Naive thymus-derived CD8-positive, alpha-beta T cell (primary cell): ENCODE measurements at places on chromosomes 1 and 21.

GRCh38 chr1:85374160-85374559 lies 90.8 kb downstream of the DDAH1 start:
- no peak for DNase-seq

GRCh38 chr1:116738673-116739370 lies 15.4 kb upstream of the CD2 start:
- peak; percentile 66 for DNase-seq

- DNase-seq, result no peak
These were observed 448.0 kb downstream of the KCNT2 start for GRCh38 chr1:196160066-196160795.

DNA sequence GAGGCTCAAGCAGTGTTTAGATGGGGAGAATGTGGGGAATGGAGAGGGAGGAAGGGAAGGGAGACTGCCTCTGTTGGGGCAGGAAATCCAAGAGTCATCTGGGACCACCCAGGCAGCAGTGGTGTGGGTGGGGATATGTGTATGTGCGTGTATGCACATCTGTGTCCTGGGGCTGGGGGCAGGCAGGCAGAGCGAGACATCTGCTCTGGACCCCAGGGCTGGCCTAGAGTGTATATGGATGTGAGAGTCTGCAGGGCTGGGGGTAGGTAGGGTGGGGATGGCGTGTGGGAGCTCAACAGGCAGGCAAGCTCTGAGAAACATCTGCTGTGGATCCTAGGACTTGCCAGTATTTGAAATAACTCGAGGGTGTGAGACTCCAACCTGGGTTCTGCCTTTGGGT lies 3.5 kb downstream of the PTCH2 start:
- DNase-seq, result no peak

- no peak for DNase-seq
These were observed 38.3 kb downstream of the SNAP47 start for GRCh38 chr1:227773558-227773957.

DNA sequence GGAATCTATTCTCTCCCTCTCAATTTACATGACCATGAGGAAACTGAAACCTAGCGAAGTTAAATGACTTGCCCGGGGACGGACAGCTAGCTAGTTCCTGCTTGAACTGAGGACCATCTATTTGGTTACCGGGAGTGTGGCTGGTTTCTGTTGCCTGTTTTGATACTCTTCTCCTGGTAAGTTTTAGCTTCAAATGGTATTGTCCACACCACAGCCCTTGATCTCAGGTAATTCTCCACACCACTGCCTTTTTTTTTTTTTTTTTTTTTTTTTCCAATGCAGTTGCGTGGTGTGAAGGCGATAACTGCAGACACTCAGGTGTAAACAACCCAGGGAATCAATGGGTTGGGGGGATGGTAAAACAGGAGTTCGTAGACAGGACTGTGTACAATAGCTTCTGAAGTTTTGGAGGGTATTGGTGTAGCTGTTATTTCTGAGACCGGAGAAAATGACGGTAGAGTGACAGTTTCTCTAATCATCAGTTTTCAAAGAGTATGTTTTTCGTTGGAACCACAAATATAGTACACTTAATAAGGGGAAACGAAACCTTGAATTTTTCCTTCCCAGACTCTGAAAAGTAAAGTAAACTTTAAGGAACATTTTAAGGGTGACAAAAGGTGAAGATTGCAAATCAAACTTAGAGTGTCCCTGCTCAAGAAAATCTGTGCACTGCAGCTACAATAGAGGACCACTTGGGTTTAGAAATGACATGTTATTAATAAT lies 125.3 kb upstream of the CACYBP start:
- no peak for DNase-seq

DNA sequence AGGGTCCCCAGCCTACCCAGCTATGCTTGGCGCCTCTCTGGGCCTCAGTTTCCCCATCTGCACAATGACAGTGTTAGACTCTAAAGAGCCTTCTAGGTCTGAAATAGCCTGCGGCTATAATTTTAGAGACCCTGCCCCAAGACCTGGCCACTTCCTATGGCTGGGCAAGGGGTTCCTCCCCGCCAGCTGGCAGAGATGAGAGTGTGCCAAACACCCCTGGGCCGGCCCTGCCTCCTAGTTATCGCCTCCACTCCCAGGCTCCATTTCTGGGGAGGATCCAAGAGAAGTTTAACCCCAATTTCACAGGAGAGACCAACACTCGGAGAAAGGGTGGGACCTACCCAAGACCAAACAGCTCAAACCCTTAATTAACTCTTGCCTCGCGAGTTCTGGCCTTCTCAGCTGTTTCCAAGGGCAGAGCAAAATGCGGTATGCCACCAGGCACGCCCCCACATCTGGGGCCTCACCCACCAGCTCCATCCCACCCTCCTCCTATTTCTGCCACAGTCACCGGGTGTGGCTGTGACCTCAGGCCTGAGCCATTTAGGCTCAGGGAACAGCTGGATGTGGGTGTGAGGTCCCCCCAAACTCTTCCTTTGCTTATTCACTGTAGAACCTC lies 35.7 kb downstream of the TTC39A start:
- no peak for DNase-seq

GRCh38 chr1:150761801-150762200 lies 3.8 kb downstream of the CTSS start:
- DNase-seq, result no peak

DNA sequence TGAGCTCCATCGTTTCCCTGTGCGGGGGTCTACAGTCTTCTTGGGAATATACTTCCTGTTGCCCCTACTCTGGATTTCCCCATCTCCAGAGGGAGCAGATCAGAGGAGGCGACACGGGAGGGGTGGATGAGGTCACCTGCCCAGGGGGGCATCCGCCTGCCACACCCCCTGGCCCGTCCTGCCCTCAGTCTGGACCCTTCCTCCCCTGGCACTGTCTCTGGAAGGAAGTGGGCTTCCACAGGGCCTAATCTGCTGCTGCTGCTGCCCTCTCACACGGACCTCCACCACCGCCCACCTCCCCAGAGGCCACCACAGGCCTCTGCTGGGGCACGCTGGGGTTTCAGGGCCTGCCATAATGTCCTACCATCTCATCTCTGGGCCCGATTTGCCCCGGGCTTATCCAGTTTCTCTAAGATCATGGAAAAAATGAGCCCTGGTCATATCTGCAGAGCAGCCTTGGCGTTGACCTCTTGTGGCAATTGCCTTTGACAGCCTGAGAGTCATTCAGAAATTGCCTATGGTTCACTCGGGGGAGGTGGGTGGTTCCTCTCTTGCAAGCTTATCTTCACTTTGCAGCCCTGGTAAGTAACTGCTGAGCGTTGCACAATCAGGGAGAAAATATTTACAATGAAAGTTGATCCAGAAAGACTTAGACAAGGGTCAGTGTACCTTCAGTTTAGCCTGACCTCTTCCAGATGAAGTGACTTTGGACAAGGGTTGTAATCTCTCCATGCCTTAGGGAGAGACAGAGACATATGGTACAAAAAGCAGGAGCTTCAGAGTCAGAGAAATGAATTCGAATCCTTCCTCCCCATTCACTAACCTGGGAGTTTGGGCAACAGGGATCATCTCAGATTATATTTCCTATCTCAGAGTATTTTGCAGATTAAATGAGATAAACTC lies 252.4 kb downstream of the TOMM20 start:
- no peak for DNase-seq

DNA sequence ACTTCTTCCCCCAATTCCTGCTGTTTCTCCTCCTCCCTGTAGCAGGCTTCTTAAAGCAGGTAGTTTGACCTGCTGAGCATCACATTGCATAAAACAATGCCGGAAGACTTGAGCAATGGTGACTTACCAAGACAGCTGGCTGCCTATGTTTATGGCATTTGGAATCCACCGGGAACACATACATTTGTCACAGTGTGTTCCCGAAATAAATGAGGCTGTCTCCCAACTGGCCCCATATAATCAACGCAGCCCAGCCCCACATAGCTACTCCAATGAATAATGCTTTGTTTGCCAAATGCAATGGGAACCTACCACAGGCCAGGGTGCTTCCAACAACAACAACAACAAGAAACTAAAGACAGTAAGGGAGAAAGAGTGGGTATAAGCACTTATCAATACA lies 186.1 kb upstream of the MAP1LC3C start:
- DNase-seq, result no peak

- DNase-seq, result no peak
These were observed 786.6 kb upstream of the RGS18 start for GRCh38 chr1:191371626-191372025.

- no peak for DNase-seq
These were observed 71.9 kb downstream of the ADARB1 start for GRCh38 chr21:45146306-45146705.

- no peak for DNase-seq
These were observed 108.2 kb upstream of the OLIG2 start for GRCh38 chr21:32917362-32918135.

DNA sequence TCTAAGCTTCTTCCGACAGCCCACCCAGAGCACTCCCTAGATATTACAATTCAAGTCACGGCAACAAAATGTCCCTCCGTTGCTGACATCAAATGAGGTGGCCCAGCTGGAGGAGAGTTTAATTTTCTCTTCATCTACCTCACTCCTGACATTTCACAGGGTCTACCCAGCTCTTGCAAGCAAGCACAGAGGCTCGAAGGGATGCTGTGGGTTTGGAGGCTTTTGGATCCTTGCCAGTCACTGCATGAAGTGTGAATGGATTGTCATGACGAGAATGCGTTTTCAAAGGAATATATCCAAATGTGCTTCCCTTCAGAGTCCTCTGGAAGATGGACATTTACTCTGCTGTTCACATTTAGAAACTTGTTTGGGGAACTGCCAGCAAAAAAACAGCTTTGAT lies 33.5 kb downstream of the CAPN8 start:
- no peak for DNase-seq

- DNase-seq, result no peak
These were observed 564.7 kb downstream of the PTPRU start for GRCh38 chr1:29801003-29801402.

- DNase-seq, result peak; percentile 37
These were observed 12.2 kb downstream of the ADAMTSL4 start for GRCh38 chr1:150561254-150561973.

DNA sequence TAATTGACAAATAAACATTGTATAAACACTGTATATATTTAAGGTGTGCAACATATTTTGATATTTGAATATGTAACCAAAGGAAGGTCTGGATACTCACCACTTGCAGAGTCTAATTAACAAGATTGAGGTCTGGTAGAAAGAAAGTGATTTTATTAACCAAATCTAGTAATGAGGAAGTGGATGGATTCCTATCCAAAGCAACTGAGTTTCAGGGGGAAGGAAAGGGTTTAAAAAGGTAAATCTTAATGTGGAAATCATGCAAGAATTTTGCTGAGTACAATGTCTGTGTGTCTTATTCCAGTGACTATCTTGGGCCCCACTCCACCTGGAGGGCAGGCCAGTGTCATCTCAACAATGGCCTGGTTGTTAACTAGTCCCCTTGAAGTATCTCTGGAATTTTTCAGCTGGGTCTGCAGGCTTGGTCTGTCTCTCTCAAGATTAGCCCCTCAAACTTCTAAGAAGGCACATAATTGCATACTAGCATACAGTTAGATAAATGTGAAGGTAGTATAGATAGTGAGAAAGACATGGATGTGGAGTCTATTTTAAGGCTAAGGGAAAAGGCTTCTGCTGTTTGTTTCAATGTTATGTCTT lies 262.7 kb upstream of the RGS18 start:
- DNase-seq, result no peak

GRCh38 chr1:39727932-39728317 lies 10.8 kb upstream of the PPIE start:
- no peak for DNase-seq

DNA sequence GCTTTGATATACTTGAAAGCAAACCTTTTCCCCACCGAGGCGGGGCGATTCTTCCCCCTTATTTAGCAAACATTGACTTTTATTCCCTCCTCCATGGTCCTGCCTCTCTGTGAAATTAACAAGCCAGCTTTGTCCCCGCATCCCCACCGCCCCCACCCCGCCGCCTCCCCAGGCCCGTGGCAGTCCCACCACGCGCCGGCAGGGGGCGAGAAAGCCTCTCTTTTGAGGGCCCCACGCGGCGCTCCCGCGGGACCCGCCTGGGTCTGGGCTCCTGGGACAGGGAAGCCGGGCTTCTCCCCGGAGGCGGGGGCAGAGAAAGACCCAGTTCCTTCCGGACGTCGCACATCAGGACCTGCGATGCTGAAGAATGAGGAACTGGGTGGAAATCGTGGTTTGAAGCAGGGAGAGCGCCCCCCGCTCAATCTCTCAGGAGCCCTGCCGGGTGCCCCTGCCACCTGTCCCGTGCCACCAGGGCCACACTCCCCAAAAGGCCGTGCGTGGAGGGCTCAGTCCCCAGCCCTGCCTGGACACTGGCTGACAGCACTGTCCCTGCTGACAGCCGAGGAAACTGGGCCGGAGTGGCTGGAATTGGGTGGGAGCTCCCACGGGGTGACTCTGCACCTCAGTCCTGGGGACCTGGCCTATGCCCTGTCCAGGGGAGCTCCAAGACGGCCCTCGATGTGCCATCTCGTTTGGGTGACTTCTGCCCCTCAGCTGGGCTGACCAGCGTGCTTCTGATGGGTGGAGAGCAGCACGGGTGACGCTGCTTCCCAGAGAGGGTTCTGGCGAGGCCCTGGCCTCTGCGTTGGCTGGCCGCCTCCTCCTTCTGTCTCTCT lies 8.6 kb upstream of the ACTRT2 start:
- peak; percentile 52 for DNase-seq

DNA sequence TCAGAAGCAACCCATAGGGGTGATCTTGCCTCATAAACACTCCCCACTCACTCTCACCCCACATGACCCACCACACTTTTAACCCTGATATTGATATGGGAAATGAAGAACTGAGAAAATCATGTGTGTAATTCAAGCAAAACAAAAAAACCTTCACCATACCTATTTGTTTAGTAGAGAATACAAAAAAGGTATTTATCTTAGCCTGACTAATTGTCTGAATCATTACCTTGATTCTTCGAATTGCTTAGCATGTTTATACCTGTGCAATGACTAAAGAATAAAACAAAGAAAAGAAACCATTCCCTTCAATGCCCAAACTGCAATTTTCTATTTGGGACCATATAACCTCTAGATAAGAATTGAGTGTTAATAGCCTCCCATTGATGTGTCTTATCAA lies 1.8 kb downstream of the CLDN17 start:
- DNase-seq, result no peak

GRCh38 chr1:1755426-1755825 lies 22.8 kb downstream of the NADK start:
- no peak for DNase-seq
